Activated CD4-positive, alpha-beta T cell treated with anti-CD3 and anti-CD28 coated beads, Interleukin-10, Interleukin-2, amounts not matched to agents 100 ng/mL and 50 ng/mL, durations not matched to agents 16 hours and 8 hours (primary cell): ENCODE measurements at places on chromosomes 12 and 14.

DNA sequence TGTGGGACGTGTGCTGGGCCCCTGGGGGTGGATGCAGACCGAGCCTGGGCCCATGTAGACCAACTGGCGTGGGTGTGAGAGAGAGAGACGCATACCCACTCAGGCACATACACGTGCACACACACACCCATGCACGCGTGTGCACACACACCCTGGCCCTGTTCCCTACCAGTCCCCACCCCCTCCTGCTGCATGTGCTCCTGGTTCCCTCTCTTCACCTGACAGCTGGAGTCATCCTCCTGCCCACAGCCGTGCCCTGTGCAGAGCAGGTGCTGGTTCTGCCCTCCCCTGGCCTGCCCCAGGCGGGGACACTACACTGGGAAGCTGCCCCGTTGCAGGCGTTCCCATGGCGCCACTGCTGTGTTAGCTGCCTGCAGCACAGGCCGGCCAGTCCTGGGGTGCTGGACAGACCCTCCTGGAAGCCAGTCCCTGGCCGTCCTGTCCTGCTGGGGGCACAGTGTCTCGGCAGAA lies 18.5 kb downstream of the PACS2 start:
- no peak for DNase-seq

DNA sequence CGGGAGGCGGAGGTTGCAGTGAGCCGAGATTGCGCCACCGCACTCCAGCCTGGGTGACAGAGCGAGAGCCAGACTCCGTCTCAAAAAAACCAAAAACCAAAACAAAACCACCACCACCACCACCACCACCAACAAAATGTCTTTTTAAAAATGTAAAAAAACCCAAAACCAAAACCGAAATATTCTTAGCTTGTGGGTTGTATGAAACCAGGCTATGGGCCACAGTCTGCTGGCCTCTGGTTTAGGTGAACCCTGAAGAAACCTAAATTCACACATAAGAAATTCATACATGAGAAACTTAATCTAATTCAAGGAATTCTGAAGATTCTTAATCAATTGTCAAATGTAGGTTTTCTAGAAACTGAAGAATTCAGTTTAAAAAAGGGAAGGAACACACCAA lies 37.6 kb downstream of the INSM2 start:
- no peak for DNase-seq

DNA sequence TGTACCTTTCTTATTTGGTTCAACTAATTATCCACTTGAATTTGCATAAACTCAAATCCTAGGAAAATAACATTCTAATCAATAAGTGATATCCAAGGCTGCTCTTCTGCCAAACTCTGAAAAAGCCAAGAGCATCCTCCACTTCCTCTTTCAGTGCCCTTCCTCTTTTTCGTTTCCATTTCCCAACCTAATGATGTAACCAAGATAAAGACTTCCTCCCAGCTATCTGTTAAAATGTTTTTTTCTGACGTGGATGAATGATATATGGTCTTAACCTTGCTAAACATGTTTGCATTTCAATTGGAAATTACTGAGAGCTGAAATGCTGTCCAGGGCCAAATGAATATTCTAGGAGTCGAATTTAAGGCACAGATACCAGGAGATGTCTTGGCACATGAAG lies 459.5 kb upstream of the PDE3A start:
- no peak for DNase-seq

DNA sequence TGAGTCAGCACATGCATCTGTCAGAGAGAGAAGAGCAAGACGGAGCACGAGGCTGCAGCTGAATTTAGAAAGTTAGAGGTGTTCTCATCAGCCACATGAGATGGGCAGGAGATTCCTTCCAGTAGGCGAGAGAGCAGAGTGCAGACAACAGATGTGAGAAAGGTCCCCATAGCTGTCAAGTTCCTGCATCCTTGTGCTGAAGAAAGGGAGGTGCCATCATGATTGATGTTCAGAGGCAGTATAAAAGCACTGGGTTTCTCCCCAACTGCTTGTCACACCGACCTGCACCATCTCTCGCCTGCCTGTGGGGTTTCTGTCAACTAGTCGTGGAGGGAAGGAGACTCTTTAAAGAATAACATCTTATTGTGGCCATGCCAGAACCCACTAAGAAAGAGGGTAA lies at the start of gene MYBPC1:
Gene MYBPC1 (plus strand): TSS at position 272 of the 400 bp plus-strand sequence. CDS start 100 bp downstream, at position 372.
- peak; percentile 4 for DNase-seq

DNA sequence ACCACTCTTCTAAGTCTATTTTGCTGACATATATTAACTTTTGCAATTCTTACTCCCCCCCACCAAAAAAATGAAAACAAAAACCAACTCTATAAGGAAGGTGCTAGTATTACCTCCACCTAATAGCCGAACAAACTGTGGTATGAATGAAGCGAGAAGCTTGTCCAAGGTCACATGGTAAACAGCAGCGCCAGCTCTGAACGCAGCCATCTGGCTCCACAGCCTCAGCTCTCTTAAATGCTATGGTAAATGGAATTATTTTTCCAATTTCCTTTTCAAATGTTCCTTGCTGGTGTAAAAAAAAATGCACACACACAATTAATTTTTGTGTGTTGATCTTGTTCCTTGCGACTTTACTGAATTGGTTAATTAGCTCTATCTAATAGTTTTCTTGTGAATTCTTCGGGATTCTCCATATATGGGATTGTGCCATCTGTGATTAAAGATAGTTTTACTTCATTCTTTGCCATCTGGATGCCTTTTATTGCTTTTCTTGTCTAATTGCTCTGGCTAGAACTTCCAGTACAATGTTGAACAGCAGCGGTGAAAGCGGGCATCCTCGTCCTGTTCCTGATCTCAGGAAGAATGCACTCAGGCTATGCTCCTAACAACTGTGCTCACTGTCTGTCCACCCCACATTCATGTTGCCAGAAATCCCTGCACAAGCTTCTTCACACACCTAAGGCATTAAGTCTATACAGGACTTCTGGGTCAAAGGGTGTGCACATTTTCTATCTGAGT lies 10.7 kb upstream of the C12orf76 start:
- DNase-seq = no peak

GRCh38 chr12:119180380-119181040 lies 1.8 kb downstream of the HSPB8 start:
- no peak for DNase-seq

GRCh38 chr12:50401500-50402081 lies 906 bp downstream of the LARP4 start:
- peak; percentile 4 for DNase-seq

- peak; percentile 57 for DNase-seq
Observed at GRCh38 chr12:27861428-27862167, 81.6 kb upstream of the MANSC4 start.

DNA sequence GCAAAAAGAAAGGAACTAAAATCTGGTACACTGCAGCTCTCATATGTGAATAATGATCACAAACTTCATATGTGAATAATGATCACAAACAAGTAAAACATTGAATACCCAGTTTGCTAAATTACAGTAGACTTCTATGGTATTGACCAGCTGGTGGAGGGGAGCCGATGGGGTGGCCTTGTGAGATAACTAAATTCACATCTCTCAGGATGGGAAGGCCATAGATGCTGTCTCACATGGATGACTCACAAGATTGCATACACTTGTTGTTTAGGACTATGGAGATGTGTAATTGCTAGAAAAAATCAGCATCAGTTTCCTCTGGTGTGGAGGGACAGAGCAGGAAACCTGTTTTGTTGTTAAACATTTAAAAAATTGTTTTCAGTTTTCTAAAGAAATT lies 49.2 kb downstream of the ACACB start:
- DNase-seq = no peak

DNA sequence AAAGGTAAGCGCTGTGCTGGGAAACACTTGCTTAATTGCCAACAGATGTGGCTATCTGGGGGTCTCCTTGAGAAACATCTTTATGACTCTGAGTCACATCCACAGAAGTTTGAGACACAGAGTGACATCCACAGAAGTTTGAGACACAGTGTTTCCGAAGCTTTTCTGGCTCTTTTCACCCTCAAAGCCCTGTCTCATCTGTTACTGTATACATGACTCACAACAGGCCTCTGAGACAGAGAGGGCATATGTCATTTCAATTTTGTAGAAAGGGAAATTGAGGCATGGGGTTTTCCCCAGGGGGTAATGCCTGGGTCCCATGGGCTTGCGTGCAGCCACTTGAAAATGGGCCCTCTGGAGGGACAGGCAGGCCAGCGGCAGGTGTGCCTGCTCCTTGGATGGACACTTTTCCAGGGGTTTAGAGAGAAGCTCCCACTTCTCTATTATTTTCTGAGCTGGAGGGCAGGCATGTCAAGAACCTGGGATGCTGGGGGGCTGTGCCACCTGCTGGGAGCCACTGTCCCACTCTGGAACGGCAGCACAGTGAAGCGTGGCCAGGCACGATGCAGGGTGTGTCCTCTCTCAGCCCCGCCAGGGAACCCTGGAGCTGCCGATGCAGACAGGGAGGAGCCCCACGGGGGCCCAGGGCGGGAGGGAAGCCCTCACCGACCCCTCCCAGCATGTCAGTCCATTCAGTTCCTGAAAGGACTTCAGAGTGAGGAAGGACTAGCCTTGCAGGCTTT lies 111.3 kb upstream of the FKBP4 start:
- no peak for DNase-seq

DNA sequence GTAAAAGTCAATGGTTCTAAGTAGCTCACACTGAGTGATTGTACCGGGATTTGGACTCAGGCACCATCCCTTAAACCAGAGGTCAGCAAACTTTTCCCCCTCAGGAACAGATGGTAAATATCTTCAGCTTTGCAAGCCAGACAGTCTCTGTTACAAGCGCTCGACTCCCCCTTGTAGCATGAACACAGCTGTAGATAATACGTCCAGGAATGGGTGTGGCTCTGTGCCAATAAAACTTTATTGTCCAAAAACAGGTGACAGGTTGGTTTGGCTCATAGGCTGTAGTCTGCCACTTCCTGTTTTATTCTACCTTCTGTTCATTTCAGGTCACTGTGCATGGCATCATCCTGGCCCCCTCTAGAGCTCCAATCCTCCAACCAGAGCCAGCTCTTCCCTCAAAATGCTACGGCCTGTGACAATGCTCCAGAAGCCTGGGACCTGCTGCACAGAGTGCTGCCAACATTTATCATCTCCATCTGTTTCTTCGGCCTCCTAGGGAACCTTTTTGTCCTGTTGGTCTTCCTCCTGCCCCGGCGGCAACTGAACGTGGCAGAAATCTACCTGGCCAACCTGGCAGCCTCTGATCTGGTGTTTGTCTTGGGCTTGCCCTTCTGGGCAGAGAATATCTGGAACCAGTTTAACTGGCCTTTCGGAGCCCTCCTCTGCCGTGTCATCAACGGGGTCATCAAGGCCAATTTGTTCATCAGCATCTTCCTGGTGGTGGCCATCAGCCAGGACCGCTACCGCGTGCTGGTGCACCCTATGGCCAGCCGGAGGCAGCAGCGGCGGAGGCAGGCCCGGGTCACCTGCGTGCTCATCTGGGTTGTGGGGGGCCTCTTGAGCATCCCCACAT lies 7.6 kb downstream of the BDKRB1 start:
- no peak for DNase-seq

DNA sequence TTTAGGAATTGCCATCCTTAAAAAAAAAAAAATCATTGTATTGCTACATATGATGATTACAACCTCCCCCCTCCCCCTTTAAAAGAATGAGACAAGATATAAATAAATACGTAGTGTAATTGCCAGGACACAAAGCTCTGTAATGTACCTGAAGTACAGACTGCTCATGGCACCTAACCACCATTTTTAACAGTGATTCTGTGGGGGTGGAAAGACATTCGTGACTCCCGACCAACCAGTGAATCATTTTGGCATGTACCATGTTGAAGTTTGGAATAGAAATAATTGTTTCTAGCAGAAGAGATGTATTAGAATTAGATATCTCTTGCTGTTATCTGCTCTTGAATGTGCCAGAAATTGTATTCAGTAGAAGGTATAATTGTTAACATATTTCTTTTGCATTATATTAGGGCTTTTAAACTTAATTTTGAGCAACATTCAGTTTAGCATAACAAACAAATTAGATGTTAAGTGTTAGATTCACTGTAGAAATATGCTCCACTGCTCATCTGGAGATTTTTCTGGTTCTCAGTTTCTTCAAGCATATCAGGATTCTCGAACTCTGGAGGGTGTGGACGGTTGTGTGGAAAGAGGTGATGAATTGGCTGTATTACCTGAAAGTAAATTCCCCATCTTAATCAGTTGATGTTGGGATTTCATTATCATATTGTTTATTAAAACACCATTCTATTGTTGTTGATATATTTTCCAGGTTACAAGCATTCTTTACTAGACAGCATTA lies 31.1 kb downstream of the FRS2 start:
- DNase-seq = no peak

- DNase-seq = no peak
Observed at GRCh38 chr14:36723530-36723929, 61.9 kb downstream of the PAX9 start.

DNA sequence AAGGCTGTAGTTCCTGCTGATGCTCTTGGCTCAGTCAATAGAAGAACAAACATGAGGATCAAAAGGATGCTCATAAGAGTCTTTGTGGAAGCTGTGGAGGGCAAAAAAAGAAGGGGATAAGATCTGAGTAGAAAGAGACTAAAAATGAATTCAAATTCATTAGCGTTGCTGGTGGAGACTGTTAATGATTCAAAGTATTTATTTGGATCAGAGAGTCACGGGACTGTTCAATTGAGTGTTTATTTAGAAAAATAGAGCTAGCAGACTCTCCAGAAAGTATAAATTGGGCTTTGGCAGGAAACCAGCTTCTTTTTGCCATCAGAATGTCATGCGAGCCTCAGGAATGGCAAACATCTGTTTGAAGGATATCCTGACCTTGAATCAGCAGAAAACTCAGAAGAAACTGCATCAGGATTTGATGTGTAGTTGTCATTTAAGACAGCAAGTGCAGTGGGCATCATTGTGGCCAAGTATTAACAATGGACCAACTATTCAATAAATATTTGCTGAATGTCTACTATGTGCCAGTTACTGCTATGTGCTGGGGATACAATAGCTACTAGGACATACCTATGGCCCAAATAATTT lies 126.4 kb downstream of the TBC1D30 start:
- no peak for DNase-seq

DNA sequence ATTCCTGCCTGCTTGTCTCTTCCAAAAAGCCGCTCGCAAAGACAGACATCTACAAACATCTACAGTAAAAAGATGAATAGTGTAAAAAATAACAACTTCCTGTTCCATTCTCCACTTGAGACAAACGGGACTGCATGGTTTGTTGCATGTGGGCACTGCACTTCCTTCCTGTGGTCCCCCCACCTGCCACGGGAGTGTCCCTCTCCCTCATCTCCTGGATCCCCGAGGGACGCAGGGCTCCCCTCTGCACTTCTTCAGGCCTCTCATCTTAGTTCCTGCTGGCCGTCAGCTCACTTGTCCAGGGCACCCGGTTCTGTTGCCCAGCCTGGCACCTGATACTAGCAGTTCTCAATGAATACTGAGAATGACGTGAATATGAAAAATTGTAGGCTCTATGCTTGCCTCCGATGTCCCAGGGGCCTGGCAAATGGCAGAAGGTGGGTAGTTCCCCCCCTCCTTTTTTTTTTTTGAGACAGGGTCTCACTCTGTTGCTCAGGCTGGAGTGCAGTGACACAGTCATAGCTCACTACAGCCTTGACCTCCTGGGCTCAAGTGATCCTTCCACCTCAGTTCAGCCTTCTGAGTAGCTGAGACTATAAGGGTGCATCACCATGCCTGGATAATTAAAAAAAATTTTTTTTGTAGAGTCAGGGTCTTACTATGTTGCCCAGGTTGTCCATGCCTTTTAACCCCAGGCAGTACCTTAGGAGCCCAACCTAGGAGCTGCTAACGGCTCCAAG lies 3.5 kb upstream of the KLC1 start:
- DNase-seq = peak; percentile 44
